ENCODE measurements at places on chromosomes 3 and 15. TPM values are rescaled to one million over a fixed set of nuclear protein-coding genes. Genes with fewer than 3 reads are reported as not detected.
A peak's percentile ranks its signal among the peaks of the same experiment; 100 is the strongest.

Gene ZPLD1
- total RNA-seq: not detected

DNA sequence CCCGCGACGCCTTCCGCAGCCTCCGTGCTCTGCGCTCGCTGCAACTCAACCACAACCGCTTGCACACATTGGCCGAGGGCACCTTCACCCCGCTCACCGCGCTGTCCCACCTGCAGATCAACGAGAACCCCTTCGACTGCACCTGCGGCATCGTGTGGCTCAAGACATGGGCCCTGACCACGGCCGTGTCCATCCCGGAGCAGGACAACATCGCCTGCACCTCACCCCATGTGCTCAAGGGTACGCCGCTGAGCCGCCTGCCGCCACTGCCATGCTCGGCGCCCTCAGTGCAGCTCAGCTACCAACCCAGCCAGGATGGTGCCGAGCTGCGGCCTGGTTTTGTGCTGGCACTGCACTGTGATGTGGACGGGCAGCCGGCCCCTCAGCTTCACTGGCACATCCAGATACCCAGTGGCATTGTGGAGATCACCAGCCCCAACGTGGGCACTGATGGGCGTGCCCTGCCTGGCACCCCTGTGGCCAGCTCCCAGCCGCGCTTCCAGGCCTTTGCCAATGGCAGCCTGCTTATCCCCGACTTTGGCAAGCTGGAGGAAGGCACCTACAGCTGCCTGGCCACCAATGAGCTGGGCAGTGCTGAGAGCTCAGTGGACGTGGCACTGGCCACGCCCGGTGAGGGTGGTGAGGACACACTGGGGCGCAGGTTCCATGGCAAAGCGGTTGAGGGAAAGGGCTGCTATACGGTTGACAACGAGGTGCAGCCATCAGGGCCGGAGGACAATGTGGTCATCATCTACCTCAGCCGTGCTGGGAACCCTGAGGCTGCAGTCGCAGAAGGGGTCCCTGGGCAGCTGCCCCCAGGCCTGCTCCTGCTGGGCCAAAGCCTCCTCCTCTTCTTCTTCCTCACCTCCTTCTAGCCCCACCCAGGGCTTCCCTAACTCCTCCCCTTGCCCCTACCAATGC is 2.0 kb downstream of the ISLR start:
- DNase-seq: peak; percentile 6

- no peak for DNase-seq
Observed at GRCh38 chr15:59140422-59141226, 35.7 kb downstream of the CCNB2 start.

DNA sequence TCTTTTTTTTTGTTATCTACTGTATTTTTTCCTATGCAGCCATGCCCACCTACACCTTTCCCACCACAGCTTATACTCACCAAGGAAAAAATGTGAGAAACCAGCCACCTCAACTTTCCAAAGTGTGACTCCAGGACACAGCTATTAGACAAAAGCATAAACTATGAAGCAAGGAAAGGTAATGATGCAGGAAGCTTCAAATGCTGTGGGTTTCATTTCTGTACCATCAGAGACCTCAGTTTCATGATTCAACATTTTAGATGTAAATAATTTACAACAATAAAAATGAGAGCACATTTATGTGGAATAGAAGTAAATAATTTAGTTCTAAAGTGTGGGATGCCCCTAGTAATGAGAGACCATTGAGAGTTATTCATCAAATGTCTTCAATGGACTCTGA is 115.1 kb downstream of the CDIN1 start:
- DNase-seq: no peak

GRCh38 chr3:151675858-151676615 is 57.7 kb upstream of the AADACL2 start:
- no peak for DNase-seq

Gene NT5DC2
- 38.6 TPM for total RNA-seq

Gene TYRO3
- 3.7 TPM for total RNA-seq

DNA sequence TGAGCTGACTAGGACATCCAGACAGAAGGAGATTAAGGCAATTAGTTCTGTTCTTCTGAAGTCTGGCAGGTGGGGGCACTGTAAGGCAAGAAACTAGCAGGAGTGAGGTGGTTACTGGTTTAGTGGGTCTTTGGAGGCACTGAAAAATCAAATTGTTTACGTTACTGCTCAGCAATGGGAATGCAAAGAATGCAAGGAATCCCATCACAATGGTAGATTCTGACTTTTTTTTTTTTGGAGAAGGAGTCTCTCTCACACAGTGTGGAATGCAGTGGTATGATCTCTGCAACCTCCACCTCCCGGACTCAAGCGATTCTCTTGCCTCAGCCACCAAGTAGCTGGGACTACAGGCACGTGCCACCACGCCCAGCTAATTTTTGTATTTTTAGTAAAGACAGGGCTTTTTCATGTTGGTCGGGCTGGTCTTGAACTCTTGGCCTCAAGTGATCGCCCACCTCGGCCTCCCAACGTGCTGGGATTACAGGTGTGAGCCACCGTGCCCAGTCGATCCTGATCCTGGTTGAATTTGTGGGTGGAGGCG is 16.4 kb downstream of the FAM107A start:
- no peak for DNase-seq

Gene ADGRG7
- total RNA-seq: not detected

DNA sequence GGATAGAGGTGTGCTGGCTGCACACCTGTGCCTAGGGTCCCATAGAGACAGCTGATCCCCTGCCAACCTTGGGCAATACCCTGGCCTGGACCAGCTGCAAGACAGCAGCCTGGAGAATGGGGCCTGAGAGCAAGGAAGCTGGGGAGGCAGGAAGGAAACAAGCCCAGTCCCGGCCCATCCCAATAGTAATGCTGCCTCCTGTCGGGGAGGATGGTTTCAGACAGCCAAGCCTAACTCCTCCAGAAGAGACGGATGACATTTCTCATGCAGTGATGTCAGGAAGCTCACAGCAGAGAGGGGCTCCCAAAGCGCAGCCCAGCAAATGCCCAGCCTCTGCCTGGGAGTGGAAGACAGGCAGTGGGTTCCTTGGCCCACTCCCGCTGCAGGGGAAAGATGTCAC is 408.8 kb downstream of the OCA2 start:
- no peak for DNase-seq

Gene CCR2
- total RNA-seq: 0.77 TPM

Gene GPX1
- 124 TPM for total RNA-seq

DNA sequence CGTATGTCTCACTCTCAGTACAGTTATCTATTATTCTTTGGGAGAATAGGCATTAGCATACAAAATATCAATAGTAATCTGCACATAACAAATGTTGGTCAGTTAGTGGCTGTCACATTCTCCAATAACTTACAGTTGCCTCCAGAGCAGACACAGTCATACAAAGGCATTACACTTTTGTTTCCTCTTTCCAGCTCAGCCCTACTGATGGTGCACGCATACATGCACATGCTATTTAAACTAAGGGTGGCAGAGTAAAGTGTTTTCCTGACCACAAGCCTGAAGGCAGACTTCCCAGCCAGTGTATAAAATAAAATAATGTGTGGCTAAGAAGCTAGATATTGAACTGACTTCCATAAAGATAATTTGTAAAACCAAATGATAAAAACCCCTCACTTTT is 47.6 kb downstream of the PHLDB2 start:
- no peak for DNase-seq

Gene ACP3
- 0.44 TPM for total RNA-seq

DNA sequence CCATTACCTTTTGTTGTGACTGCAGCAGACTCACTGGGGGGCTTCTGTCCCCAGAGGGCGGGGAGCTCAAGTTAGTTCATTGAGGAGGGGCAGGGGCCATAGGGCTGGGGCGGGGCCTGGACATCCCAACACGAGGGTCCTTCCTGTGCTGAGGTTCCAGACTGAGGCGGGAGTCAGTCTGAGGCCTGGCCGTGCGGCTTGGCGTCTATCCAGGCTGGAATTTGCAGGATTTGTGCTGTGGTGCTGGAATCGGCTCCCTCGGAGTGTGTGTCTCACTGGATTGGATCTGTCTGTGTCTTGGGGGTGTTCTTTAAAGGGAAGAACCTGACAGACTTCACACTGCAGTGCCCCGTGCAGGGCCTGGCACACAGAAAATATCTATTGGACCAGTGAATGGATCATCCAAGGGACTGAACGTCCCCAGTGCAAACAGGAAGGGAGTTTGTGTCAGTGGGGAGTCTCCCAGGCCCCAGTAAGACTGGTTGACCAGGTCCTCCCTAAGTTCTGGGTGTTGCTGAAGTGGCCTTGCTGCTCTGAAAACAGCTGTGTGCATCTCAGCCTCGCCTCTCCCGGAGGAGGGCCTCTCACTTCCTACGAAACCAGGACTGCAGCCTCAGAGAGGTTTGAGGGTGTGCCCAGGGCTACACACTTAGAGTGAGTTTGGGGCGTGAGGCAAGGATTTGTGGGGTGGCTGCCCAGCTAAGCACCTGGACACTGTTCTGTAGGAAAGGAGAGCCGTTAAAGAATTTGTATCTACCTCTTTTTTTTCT is 26.1 kb downstream of the GOLGA6L2 start:
- no peak for DNase-seq

DNA sequence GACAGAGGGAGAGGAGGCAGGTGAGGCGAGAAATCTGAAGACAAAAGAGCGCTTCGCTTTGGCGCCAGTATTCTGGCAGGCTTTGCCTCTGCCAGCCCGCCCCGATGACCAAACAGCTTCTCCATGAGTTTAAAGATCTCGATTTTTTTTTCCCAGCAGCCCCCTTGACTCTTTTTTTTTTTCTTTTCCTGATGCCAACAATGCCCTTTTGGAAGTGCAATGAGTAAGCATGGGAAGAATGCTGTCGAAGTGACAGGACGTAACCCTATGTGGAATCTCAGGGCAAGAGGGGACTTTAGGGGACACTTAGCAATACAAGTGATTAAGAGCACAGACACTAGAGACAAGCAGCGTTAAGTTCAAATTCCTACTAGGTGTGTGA is 211.7 kb downstream of the FGF12 start:
- no peak for DNase-seq

Gene A4GNT
- total RNA-seq: not detected

- DNase-seq: peak; percentile 27
Observed at GRCh38 chr15:87477737-87478686, 778.5 kb downstream of the NTRK3 start.
